ENCODE measurements at places on chromosomes 11 and 22.

DNA sequence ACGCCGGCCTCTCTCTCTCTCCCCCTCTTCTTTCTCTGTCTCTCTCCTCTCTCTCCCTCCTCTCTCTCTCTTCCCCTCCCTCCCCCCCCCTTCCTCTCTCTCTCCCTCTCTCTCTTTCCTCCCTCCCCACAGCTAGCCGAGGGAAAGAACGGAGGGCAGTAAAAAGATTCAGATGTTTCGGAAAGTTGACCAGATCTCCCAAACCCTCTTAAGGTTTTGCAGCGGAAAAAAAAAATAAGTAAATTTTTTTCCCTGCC is 195 bp upstream of the ALX4 start:
- no peak for DNase-seq

DNA sequence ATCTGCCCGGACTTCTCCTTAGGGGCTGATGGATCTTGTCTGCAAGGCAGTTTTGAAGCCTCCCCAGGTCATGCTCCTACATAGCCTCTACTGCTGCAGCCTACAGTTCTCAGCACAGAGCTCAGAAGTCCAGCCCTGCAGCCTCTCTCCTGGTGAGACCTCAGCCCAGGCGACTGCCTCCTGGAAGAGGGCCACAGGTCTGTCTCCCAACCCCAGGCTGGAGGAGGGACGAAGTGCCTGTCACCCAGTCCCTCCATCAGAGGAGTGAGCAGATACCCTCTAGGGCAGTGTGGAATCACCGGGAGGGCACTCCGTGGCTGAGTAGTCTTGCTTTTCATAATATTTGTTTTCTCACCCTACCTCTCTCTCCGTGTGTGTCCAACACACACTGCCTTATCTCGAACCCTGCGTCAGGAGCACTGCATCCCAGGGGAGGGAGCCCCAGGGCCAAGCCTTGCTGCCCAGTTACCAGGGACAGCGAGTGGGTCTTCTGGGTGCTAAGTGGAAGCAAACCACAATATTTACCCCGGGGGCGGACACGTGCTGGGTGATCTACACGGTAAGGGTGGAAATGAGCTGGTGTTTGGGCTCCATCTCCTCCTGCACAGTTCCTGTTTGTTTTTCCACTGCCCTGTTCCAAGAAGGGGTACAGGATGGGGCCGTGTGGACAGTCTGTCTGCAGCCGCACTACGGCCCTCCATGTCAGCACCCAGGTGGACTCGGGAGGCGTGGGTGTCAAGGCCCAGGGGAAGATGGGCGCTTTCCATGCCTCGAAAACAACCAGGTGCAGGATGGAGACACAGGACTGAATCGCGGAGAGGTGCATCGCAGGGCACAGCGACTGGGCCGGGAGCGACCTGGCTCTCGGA is 133.7 kb upstream of the HSD17B12 start:
- no peak for DNase-seq

DNA sequence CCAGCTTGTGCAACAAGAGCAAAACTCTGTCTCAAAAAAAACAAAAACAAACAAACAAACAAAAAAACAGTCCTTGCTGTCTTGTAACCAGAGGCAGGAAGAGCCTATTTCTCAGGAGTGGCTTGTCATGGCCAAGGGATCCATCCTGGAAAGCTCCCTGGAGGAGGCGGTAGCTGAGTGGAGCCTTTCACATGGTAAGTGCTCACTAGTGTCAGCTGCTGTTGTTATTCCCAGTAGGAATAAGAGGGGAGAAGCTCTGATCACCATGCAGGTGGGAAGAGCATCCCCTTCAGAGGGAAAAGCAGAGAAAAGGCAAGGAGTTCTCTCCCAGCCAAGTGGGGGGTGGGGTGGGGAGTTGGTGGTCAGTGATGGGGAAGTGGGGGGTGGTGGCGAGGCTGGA is 54.6 kb upstream of the WNT7B start:
- no peak for DNase-seq

DNA sequence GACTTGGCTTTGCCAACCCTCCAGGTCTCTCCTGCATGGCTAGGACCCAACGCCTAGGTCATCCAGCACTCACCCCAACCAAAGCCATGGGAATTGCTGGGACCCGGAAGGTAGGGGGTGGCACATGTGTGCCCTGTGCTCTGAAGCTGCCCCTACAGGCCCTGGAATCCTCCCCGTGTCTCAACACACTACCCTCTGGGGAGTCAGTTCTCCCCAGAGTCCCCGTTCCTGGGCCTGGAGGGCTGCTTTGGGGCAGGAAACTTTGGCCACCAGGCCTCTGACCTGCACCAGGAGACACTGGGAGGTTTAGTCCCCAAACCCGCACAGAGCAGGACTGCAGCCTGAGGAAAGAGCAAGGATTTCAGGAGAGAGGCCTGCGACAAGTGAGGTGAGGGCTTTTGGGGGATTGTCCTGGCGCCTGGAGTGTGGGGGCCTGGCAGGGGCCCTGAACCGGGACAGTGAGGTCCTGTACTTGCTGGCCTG is 495 bp upstream of the IFITM1 start:
- DNase-seq, result no peak

DNA sequence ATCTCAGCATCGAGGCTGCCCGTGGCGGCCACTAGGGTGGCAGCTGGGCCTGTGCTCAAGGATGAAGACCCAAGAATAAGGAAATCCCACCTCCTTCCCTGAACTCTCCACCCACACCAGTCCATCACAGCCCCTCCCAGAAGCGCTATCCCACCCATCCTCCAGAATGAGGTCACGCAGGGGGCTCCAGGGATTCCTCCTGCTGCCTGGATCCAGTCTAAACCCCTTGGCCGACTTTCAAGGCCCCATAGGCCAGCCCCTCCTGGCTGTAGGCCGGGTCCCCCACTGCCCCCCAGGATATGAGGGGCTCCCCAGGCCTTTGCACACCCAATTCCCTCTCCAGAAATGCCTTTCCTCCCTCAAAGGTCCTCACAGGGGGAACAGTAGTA is 19.0 kb upstream of the SCGB1A1 start:
- no peak for DNase-seq

DNA sequence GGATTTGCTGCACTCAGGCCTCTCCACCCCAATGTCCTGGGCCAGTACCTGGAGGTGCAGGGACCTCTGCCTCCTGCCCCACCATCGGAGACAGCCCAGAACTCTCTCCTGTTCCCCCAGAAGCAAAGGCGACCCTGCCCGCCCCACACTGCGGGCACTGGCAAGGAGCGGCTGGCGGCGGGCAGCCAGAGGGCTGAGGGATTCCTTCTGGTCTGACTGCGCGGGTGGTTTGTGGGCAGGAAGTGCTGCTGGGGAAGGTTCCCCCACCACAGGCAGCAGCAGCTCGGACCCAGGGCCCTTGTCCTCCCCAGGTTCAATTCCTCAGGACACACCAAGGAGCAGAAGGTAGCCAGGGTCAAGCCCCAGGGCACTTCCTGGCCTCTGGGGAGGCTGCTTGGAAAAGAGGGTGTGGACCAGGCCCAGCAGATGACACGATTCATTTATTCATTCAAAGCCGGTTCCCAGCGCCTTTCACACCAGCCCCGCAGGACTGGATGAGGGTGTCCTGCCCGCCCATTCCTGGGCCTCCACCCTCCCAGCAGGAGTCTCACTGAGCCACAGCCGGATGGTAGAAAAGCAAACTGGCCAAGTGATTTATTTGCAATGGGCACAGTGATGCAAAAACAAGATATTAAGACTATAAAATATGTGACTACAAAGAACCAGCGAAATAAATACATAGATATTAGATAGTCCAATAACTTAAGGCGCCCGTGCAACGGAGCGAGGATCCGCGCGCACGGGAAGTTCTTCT is 1.2 kb downstream of the PHLDA2 start:
- no peak for DNase-seq

DNA sequence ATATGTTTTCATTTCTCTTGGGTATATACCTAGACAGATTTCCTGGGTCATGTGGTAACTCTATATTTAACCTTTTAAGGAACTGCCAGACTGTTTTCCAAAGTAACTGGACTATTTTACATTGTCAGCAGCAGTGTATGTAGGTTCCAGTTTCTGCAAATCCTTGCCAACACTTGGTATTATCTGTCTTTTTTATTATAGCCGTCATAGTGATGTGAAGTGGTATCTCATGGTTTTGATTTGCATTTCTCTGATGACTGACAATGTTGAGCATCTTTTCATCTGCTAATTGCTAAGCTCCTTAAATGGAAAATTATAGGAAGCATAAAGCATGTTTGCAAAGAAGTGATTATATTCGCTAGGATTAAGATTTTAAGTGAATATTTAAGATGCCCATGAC is 13.9 kb downstream of the NNMT start:
- no peak for DNase-seq

GRCh38 chr11:83158357-83158786 is 1.4 kb downstream of the PCF11 start:
- DNase-seq, result no peak

DNA sequence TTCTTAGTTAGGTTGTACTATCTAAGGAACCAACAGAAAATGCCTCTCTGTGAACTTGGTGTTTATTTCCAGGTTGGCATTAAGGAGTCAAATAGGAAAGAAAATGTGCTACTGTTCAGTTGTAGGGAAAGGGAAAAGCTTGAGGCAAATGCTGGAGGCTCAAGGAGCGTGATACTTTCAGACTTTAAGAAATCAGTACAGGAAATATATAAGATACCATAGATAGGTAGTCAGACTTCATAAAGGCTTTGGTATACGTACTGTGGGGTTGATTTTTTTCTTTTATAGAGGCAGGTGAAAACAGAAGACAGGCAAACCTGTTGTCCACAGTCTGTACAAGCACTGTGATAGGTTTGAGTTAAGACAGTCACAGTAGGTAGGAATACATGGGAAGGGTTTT is 30.8 kb downstream of the EP300 start:
- DNase-seq, result no peak

GRCh38 chr11:76209973-76210930 is 4.0 kb upstream of the WNT11 start:
- no peak for DNase-seq

DNA sequence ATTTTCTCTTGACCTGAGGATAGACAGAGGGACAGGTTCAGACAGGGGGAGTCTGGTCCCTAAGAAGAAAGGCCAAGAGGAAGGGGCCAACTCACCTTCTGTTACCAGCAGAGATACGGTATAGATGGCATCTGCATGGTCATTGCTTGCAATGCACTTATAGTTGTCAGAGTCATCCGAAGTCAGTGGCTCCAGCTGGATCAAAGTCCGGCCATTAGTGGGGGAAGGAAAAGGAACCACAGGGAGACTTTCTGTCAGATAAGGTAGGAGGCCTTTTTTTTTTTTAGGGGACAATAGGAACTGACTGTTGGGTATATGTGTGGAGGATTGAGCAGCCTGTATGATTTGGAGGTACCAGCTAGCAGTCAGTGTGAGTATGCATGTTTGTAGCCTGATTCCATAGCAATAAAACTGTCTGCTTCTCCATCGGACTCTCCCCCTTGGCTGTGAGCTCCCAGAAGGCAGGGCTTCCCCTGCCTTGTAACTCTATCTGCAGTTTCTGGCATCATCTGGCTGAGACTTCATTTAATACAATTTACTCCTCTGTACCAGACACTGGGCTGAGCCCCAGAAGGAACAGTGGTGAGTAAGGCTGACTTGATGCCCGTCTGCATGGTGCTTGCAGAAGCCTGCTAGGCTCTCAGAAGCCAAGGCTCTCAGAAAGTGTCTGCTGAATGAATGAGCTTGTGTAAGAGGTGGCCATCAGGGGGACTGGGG is 5.7 kb downstream of the IGSF22 start:
- no peak for DNase-seq

- no peak for DNase-seq
Measured at GRCh38 chr11:70399681-70400112, 1.4 kb downstream of the CTTN start.

DNA sequence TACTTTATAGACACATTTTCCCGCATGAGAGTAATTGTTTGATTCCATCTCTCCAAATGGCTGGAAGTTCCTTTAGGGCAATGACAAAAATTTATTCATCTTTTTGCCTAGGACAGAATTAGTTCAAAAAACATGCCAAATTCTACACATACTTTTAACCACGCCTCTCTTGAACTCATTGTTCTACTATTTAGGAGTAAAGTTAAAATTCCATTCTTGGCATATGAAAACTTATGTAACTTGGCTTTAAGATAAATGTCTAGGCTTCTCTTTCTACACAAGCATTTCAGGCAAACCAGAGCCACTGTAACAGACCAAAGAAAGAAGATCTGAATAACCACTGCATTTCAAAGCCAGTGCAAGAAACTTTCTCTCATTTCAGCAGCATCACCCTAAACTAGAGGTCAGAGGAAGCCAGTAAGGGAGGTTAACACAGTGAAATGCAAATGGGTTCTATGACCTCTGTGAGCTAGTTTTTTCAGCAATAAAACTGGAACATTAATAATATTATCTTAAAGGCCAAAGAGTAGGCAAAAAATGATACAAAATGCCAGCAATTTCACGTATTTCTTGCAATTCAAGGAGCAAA is 73.0 kb downstream of the RSF1 start:
- DNase-seq, result no peak
